ENCODE measurements at places on chromosomes 1 and 21.

DNA sequence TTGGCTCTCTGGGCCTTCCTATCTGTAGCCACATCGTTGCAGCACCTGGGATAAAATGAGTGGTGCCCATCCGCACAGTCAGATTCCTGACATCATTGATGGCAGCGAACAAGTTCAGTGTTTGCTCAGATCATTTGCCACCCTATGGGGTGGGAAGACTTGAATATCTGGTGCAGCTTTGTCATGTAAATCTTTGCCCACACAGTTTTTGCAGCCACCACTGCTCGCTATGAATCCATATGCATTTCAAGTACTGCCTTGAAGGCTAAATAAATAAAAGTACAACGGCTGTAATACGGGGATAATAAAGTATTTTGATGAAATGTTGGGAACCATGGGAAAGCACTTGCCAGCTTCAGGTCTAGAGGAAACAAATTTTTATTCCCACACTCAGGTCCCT, 56.3 kb upstream of the COA6 start:
- DNase-seq: no peak

DNA sequence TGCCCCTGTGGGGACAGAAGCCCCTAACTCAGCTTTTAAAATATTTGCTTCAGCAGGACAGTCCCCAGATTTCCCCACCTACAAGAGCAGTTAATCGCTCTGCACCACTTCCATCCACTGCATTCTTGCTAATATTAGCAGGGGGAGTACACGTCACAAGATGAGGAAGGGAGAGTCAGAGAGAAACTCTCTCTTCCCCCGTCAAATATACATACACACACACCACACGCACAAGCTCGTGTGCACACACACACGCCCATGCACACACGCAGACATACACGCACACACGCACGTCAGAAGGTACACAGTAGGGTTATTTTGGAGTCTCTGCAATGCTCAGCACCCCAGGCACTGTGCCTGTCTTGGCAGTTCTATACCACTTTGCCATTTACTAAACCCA, 2.1 kb downstream of the CLCA1 start:
- no peak for DNase-seq

DNA sequence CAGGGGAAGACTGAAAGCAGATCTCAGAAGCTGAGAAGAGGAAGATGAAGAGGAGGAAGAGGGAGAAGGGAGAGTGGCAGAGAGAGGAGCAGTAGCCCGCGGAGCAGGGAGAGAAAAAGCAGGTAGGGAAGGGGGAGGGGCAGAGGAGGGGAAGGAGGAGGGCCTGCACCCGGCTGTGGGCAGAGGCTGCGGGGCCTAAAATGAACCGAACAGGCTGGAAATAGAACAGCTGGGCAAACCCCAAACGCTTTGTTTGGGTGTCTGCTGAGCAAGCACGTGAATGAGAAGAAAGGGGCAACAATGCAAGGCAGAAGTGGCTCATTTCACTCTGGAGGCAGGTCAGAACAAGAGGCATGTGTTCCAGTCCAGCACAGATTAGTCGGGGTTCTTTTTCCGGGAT, 33.5 kb downstream of the KCNC4 start:
- no peak for DNase-seq

GRCh38 chr1:29686012-29686930, 449.9 kb downstream of the PTPRU start:
- DNase-seq: no peak

DNA sequence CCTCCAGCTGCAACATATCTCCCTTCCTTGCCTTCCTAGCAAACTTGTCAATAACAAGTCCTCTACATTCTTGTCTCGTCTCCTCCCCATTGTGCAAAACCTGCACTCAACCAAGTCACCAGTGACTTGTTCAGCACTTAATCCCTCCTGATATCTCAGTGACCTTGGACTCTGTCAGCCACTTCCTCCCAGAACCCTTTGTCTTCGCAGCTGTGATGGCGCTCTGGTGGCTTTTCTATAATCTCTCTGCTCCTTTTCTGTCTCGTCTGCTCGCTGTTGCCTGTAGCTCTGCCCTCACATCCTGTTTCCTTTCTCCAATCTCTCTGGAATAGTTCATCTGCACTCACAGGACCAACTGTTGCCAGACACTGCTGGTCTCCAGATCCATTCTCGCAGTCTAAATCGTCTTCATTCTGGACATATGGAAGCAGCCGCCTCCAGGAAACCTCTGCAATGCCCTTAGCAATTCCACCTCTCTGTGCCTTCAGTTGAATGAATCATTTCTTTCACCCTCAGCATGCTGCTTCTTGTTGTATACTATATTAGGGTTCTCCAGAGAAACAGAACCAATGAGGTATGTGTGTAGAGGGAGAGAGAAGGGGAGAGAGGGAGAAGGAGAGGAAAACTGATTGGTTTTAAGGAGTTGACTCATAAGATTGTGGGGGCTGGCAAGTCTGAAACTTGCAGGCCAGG, 17.4 kb upstream of the IFNAR2 start:
- DNase-seq: no peak

- no peak for DNase-seq
Measured at GRCh38 chr1:44946725-44947062, 39.7 kb downstream of the EIF2B3 start.

GRCh38 chr1:94259635-94260289, 22.4 kb upstream of the ARHGAP29 start:
- DNase-seq: peak; percentile 57

GRCh38 chr1:244106837-244107493, 55.9 kb downstream of the ZBTB18 start:
- no peak for DNase-seq

GRCh38 chr1:77349275-77349674, 67.5 kb downstream of the AK5 start:
- no peak for DNase-seq

DNA sequence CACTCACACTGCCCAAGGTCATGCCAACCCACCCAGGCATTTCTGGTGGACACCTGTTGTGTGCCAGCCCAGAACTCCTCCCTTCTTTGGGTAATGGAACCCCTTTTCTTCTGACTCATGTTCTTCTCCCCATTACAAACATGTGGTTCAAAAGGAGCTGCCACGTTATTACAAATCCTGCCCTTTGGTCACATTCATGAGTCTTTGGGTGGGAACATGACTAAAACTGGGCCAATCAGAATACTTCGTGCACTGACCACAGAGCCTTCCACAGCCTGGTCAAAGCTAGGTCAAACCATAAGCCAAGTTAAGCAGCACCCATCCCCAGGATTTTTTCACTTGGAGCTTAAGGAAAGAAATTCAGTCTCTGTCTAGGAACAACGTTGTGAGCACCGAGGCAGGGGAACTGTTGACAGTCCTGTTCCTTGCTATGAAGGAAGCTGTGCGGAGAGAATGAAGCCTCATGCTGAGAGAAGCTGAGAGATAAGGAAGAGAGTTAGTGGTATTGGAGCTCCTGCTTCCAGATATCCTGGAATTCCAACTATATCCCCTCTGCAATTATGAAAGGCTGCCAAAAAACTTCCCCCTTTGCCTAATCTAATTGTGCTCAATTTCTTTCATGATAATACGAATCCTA, 46.8 kb upstream of the DIPK1A start:
- DNase-seq: no peak

DNA sequence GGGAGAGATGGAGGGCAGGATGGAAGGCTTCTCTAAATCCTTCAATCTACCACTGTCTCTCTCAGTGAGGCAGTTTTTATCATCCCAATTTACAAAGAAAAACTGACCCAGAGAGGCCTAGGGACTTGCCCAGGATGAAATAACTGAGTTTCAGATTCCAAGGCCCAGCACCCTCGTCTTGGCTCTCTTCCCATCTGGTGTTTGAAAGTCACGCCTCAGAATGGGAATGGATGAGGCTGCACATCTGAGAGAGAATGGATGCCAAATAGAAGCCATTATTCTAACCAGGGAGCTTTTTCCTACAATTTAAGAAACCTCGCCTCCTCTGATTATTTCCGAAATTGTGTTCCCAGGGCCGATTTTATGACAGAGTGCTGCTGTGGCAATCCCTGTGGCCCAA, 10.6 kb upstream of the KCNN3 start:
- no peak for DNase-seq

GRCh38 chr1:53196017-53196484, 573 bp upstream of the CPT2 start:
- no peak for DNase-seq

DNA sequence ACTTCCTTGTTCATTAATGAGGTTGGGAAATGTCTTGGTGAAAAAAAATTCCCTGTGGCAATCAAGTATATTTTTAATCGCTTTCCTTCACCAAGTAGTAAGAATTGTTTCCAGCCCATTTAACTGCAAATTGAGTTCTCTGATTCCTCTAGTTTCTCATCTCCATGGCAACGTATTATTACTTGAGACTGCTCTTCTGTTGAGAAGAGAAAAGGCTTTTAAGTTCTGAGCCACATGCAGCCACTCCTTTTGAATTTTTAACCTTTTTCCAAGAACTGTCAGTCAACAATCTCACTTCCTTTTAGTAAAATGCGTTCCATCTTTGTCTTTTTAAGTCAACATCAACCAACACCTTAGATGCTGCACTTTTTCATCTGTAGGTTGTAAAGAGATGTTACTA, 75.7 kb upstream of the KIAA1614 start:
- no peak for DNase-seq

DNA sequence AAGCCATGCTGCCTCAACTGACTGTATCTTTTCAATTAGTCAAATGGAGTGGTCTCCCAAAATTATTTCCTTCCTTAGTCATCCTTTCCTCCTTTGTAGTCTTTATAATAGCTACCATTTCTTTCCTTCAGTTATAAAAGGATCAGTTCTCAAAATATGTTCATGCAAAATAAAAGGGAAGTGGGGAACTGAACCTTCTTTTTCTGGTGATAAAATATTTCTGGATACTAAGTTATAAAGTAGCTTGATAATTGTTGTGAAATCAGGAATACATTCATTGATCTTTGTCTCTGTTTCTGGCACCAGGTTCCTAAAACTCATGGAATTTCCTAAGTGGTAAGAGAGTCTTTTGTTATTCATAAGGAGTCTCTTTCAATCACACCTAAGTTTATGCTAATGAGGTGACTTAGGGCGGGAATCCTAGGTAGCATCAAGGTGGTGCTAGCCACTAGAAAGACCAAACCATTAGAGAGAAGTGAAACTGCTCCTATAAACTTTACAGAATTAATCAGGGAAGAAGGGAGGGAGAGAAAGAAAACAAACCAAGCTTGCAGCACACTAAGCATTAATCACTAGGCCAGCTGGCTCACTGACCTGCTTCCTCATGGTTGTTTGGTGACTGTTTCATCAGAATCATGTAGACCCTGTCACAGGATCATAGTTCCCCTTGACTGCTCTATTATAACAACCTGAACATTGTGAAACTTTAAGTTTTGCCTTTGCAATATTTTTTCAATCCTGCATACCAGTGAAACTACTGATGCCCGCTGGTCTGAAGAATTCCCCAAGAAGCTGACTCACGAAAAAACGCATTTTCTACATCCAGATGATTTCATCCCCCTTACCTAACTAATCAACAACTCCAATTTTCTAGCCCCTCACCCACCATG, 161.6 kb upstream of the PTBP2 start:
- DNase-seq: peak; percentile 76

DNA sequence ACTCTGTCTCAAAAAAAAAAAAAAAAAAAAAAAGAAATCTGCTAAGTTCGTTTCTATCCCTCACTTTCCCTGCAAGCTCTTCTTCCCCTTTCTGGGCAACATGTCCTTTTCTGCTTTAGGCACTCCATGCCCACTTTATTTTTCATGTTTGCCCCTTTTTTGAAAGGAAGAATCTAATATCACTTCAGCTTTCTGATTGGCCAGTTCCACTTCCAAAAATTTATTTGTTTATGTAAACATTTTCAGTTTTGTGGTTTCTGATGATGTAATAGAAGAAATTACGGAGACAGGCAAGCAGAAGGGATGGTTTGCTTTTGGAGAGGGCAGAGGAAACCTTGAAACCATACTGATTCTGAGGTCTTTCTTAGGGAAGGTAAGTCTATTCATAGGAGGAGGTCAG, 15.1 kb downstream of the IFNAR1 start:
- DNase-seq: no peak

DNA sequence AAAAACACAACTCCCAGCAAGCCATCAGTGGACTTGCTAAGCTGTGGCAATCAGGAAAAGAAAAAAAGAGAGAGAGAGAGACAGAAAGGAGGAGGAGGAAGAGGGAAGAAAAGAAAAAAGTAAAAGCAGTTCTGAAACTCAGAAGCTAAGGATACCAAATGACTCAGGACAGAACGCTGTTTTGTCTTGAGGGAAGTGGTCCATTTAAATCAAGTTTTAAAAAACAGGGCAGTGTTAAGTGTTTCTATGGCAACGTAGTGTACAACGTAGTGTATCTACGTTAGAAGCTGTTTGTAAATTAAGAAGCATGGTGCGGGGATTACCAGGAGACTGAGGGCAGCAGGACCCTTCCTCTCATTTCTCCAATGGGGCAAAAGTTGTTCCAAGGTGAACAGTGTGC, 5.8 kb downstream of the ADORA3 start:
- DNase-seq: no peak

- DNase-seq: no peak
Measured at GRCh38 chr21:25578056-25578961, 29.0 kb downstream of the MRPL39 start.

- no peak for DNase-seq
Measured at GRCh38 chr21:29610779-29611360, 312.1 kb downstream of the BACH1 start.

DNA sequence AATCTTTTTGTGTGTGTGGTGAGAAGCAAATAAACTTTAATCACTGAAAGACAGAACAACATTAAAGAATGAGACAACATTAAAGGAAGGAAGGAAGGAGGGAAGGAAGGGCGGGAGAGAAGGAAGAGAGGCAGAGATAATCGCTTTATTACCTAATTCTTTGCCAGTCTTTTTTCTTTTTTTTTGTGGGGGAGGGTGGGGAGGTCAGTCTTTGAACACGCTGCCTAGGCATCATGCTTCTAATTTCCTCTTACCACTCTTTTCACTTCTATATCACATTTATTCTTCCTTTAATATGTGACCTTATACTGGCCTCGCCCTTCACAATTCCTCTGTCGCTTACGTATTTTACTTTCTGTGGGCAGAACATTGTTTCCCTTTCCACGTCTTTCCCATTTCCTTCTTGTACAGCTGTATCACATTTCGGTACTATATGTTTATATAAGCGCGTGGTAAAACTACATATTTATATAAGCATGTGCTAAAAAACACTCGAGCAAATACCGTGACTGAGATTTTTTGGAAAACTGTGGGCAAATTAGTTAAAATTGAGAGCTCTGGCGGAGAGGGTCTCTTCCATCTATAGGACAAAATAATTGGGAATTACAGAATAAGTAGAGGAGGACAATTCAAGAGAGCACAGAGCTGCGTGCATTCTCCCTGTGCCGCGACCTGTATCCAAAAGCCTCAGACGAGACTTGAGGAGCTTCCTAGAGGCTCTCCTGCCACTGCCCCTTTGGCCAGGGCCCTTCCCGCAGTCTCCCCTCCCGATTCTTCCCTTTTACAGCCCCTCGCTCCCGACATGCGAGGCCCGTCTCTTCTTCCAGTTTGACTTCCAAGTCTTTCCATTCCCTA, 823 bp upstream of the PRKAA2 start:
- DNase-seq: no peak

- no peak for DNase-seq
Measured at GRCh38 chr1:26537951-26538352, 8.4 kb downstream of the RPS6KA1 start.

- DNase-seq: no peak
Measured at GRCh38 chr1:147267711-147268110, 25.2 kb downstream of the CHD1L start.

Data from iPS DF 19.7 (cell line).